ENCODE measurements at places on chromosomes 16 and 17. TPM values are rescaled to one million over a fixed set of nuclear protein-coding genes. Genes with fewer than 3 reads are reported as not detected.

Gene MYH8
- polyA plus RNA-seq, result 0.31 TPM

Gene SENP3
- 57.4 TPM for polyA plus RNA-seq

DNA sequence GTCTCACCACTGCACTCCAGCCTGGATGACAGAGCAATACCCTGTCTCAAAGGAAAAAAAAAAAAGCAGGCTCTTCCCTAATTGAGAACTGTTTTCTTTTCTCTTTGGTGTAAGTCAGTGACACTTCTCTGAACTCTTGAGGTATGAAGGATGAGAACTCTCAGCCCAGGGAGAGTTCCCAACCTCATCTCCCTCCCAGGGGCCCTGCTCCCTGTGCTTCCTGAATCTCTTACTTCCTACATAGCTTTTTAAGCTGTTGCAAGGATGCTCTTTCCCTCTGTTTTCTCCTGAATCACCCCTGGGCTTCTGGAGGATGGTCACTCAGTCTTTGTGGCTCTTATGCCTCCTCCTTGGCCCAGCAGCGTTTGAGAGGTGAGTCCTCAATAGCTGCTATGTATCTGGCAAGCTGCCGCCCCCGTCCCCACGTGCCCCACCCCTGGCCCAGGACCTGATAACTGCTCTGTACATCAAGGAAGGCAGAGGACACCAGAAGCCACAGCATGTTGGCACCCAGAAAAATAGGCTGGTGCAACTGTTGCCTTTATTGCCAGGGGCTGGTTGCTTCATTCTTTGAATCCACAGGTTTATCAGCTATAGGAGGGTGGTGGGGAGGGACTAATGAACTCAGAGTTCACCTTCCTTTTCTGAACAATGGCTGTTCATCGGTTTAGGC lies 24.0 kb downstream of the IGF2BP1 start:
- DNase-seq, result no peak

- DNase-seq, result no peak
Measured at GRCh38 chr17:49258394-49258793, 27.8 kb upstream of the PHOSPHO1 start.

GRCh38 chr16:58533751-58534470 lies 18.6 kb downstream of the SETD6 start:
- DNase-seq, result no peak

Gene TRIM37
- polyA plus RNA-seq, result 30.7 TPM

- no peak for DNase-seq
Measured at GRCh38 chr17:8799570-8800212, 526 bp upstream of the MFSD6L start.

Gene HSD11B2
- polyA plus RNA-seq, result 74.4 TPM

Gene TM4SF5
- 0.31 TPM for polyA plus RNA-seq

- DNase-seq, result no peak
Measured at GRCh38 chr16:27677263-27677662, 127.3 kb downstream of the KATNIP start.
